ENCODE measurements at places on chromosomes 6 and 20.
A peak's percentile ranks its signal among the peaks of the same experiment; 100 is the strongest.

GRCh38 chr6:129500958-129501739 lies 208.8 kb downstream of the ARHGAP18 start:
- DNase-seq = peak; percentile 6

GRCh38 chr6:136076496-136076895 lies 173.6 kb downstream of the MTFR2 start:
- DNase-seq = no peak

DNA sequence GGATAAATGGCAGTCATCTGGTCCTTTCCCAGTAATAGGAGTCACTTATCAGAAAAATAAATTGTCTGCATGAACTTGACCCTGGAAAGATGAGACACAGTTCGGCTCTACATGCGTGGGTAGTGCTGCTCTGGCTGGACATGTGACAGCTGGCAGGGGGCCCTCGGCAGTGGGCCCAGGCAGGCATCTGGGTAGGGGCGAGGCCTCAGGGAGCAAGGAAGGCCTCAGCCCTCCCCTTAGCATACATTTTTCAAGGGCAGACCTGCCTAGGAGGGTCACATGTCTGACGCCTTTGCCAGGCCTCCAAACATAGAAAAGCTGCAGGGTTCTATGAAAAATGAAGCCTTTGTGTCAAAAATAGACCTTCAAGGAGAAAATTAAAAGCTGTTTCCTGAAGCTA lies 12.8 kb upstream of the ILRUN start:
- peak; percentile 59 for DNase-seq

GRCh38 chr20:51335329-51335841 lies 207.1 kb downstream of the NFATC2 start:
- DNase-seq = no peak

DNA sequence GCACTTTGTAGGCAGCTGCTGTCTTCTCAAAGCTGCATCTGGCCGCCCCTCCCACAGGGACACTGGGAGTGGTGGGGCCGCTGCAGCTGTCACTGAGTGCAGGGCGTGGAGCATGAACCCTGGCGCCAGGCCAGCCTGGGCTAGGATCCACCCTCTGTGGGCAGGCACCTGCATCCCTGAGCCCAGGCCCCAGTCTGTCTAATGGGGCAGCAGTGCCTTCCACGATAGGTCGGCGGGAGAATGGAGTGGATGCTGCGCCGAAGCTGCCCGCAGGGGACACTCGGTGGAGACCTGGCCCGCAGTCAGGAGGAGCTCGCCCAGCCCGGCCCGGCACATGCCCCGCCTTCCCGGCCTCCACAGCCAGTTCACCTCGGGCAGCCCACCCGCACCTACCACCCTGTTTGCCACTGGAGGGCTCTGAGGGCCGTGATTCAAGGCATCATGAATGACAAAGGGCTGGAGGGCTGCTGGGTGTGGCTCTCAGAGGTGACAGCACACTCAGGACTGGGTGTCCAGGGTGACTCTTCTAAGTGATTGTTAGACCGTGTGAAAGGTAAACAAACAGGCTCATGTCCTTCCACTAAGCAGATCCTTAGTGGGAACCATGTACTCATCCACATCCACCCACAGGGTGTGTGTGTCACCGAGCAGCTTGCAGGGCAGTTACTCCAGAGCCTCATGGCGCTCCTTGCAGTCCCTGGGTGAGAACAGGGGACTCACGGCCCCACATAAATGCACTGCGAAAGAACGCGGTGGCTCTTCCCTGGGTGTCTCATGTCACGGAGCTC lies 133.9 kb downstream of the AGPAT4 start:
- no peak for DNase-seq

DNA sequence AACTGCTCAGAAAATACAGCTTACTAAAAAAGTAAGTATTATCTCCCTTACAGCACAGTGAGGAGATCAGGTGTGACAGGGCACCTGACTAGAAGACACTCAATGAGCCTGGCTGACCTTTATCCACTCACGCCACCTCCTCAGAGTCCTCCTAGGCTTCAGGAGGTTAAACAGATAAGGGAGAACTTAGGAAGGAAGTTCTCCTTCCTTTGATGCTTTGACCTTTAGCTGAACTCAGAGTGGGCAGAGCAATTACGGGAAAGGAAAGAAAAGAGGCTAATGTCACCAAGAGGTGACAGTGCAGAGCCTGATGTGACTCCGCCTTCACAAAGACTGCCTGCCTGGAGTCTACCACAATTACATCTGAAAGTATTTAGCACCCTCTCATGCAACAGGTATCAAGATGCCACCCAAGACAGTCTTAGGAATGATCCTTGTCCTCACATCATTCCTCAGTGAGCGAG lies 36.7 kb downstream of the MAN1A1 start:
- DNase-seq = no peak

- DNase-seq = no peak
Measured at GRCh38 chr6:40124924-40125323, 190.7 kb upstream of the MOCS1 start.

DNA sequence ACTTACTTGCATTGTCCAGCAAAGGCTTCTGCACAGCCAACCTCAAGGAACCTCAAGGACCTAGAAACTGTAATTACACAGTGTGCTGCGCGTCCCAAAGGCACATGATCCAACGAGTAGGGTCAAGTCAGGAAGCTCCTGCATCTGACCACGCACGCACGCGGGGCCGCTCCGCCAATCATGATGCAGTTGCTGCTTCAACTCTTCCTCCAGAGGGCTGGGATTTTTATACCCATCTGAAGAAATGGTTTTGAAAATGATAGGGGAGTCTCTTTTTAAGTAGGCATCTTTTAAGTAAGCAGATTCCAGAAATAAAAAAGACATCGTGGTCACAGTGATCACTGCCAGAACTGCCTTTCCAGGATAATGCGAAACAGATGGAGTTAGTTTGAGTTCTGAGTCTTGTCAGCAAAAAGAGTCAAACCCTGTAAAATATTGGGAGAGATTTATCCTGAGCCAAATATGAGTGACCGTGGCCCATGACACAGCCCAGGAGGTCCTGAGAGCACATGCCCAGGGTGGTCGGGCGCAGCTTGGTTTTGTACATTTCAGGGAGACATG lies 34.0 kb downstream of the KIF25 start:
- no peak for DNase-seq

DNA sequence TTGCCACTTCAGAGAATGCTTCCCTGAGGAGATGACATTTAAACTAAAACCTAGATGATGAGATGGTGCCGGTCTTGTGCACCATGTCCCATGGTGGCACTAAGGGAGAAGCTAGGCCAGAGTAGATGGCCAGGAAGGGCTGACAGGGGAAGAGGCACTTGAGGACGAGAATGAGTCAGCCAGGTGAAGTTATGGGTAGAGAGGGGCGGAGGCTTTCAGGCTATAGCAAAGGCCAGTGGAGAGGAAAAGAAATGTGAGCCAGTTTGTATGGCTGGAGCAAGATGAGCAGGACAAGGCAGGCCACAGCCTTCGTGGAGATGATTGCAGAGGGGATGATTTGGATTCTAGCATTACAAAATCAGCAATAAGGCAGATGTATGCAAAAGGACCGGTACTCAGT lies 44.7 kb upstream of the ADGRF4 start:
- no peak for DNase-seq

DNA sequence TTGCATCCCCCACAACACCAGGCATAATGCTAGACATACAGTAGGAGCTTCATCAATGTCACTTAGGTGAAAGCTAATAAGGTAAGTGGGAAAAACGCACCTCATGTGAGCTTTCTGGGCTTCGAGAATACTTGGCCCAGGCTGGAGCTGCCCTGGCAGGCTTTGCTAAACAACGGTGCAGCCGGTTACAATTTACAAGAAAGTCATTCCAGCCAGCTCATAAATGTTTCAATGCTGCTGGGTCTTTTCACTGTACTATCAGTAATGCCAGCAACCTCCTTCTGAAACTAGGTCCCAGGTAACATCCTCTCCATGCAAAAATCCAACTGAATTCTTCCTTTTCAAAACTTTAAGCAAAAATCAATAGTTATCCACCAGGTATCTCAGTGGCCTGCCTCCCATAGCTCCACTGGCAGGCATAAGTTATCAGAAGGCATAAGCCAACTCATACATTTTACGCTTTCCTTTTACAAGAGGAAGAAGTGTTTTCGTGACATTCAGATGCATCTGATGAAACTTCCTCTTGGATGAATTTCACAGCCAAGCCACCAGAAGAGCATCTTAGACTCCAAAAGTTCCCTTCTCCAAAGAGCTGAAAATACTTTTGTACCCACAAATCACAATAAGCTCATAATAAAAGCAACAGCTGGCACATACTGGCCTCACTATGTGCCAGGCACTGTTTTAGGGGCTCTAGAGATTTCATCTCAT lies 56.3 kb downstream of the RTN4IP1 start:
- DNase-seq = no peak

- no peak for DNase-seq
Measured at GRCh38 chr6:136035378-136036070, 184.0 kb downstream of the PDE7B start.

GRCh38 chr6:14425805-14426204 lies 308.2 kb downstream of the CD83 start:
- no peak for DNase-seq

DNA sequence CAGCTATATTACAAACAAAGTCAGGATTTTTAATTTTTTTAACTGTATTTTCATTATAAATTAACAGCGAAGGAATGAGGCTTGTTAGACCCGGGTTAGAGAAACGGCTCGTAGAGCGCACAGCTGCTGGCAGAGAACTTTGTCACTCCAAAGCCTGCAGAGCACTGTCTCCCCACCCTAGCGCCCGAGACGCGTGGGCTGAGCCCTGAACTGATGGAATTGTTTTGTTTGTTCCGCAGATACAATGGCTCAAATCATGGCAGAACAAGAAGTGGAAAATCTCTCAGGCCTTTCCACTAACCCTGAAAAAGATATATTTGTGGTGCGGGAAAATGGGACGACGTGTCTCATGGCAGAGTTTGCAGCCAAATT lies 810 bp downstream of the LAMP5 start:
- no peak for DNase-seq

DNA sequence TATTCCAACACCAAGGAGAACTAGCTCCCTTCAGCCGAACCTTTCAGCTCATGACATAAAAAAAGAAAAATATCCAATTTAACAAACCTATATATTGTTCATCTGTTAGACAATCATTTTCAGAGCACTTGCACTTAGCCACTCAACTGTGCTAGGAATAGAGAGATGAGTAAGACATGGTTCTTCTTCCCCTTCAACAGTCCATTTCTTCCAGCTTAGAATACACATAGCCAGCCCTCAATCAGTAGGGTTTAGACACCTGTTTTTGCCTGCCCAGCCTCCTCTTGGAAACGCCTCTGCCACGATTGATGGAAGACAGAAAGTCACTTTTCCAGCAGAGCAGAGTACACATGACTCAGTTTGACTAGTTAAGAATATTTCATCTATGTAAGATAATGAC lies 21.8 kb downstream of the ADNP start:
- DNase-seq = no peak
